ENCODE measurements at places on chromosomes 1 and 21. TPM values are rescaled to one million over a fixed set of nuclear protein-coding genes. Genes with fewer than 3 reads are reported as not detected.

GRCh38 chr1:110136911-110137310 is 13.4 kb upstream of the SLC6A17 start:
- no peaks in the 10 kb centered on the region for H3K36me3 ChIP-seq
- peaks cover 15% of the 10 kb centered on the region for H3K27me3 ChIP-seq

Gene FRRS1
- total RNA-seq = 5.1 TPM

Gene LINGO4
- total RNA-seq = 0.14 TPM

Gene TTC22
- total RNA-seq = 3.2 TPM

Measured in uterus (tissue), 4 donors.